ENCODE measurements at places on chromosomes 6 and 20.

DNA sequence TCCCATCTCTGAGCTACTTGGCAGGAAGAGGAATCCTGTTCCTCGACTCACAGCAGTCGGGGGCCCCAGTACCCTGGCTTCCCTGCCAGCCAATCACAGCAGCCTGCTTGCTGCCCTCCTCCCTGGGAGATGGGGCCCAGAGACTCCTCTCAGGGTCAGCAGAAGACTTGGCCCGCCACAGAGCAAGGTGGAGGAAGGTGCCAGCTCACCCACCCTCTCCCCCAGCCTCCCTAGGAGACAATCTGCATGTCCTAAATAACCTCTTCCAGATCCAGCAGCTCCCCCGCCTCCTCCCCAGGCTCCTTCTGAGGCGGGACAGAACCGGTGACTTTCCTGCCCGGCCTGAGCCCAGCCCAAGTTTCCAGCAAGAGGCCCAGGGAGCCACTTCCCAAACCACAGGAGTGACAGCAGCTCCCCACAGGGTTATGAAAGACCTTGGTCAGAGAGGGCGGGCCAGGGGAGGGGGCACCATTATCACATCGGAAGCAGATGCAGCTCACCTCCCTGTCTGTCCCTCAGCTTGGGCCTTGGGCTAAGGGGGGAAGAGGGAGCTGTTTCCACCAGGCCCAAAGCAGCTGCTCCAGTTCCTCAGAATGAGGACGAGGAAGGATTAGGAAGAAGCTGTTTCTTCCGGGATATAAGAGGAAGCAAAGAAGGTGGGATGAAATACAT, 2.3 kb downstream of the CCND3 start:
- DNase-seq = peak; percentile 61

GRCh38 chr6:12014027-12014872, 2.1 kb downstream of the HIVEP1 start:
- peak; percentile 24 for DNase-seq

- no peak for DNase-seq
Measured at GRCh38 chr6:166351715-166352285, 9.5 kb upstream of the SFT2D1 start.

DNA sequence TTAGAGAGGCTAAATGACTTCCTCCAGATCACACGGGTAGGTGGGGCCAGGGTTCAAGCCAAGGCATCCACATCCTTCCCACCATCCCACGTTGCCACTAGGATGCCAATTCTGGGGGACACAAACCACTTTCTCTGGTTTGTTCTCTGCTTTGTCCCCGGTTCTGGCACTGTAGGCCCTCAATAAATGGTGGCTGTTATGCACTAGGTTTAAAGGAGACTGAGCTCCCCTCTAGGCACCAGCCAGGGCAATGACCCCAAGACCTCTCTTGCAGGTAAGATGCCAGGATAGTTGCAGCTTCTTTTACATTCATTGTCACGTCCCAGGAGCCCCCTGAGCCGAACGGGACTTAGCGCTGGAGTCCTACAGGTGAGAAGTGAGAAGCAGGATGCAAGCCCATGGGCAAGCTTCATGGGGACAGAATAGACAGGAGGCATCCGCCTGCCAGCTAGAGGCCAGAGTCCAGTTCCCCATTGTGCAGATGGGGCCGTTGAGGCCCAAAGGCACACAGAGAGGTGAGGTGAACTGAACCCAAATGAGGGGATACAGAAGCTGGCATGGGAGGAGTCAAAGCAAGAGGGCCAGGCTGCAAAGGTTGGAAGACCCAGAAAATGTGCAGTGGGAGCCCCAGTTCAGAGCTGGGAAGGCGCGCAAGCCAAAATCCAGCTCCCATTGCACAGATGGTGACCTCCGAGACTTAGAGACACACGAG, 677 bp downstream of the PXMP4 start:
- no peak for DNase-seq

DNA sequence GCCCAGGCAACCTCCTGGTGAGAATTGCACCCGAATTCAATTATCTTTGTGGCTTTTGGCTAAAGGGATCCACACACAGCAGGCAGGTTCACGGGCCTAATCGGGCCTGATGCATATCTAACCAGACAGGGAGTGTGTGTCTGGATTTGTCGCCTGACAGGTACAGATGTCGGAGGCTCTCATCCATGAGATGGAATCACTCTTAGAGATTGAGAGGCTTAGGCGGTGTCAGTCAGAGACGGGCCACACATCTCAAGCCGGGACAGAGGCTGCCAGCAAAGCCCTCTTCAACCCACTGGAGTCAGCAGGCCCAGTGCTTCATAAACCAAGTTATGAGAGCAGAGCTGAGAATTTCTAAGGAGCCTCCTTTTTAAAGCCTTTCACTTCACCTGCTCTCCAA, 247.0 kb downstream of the LRFN2 start:
- DNase-seq = no peak

DNA sequence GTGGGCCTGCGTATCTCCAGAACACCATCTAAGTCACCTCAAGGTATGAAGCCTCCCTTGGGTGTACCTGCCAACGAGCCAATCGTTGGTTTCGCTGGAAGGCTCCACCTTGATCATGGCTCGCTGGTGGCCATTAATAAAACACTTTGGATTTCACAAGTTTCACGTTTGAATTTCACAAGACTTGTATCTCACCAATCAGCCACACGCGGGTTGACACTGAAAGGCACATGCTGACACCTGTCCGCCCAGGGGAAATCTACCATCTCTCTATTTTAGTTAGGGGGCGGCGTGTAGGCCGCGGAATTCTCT, 586 bp upstream of the HMGA1 start:
- no peak for DNase-seq

DNA sequence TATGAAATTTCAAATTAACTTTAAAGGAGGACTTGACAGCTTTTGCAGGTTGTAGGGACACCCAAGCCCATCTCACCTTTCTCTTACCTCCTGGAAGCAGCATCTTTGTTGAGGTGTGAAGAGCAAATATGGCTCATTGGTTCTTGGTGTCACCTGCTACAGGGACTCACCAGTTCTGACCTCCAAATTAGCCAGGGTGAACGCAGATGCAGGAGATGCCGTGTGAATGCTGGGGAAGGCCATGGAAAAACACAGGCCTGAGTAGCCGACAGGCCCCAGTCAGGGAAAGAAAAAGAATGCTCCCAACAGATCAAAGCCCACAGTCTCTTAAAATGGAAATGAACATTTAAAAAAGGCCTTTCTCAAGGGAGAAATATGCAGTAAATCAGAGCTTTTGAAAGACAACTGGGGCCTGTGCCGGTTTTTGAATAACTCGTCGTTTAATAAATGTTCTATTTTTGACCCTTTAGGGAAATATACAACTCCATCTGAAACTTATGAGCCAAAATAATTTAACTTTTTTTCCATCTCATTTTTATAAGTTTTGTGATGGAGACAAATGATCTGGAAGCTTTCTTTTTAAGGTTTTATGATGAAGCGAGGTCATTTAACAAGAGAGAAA, 167.5 kb downstream of the CD83 start:
- no peak for DNase-seq

DNA sequence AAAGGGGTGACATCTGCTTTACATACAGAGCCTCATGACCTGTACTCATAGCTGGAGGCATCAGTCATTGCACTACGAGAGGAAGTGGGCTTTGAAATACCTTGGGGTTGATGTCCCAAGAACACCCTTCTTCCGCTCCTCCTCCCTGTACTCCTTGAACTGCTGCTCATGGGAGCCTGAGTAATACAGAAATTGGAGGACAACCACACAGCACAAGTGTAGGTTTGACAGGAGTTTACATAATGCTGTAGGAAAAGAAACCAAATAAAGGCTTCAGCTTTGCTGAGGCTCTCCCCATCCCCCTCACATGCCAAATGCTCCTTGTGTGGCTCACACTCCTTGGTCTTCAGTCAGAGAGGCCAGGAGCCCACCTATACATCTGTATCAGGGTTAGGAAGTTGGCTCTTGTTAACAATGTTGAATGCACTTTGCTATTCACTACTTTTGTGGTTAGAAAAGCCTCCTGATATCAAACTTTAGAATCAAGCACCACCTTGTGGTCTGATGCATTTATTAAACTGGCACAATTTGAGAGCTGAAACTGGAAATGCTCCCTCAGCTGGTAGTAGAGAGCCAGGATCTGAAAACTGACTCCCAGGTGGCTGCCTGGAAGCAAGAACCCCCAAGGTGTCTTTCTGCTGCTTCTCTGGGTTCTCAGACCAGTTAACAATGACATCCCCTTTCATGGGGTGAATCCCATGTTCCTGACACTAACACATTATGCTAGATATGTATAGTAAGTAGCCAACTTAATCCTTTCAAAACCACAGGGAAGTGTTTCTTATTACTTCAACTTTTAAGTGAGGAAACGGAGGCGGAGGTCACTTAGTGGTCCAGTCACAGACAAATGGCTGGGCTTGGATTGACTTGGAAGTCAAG, 56.2 kb upstream of the EDN1 start:
- DNase-seq = peak; percentile 58

- DNase-seq = no peak
Measured at GRCh38 chr6:44123544-44123943, 3.7 kb downstream of the MRPL14 start.

- DNase-seq = no peak
Measured at GRCh38 chr6:112214739-112215269, 39.6 kb downstream of the LAMA4 start.

DNA sequence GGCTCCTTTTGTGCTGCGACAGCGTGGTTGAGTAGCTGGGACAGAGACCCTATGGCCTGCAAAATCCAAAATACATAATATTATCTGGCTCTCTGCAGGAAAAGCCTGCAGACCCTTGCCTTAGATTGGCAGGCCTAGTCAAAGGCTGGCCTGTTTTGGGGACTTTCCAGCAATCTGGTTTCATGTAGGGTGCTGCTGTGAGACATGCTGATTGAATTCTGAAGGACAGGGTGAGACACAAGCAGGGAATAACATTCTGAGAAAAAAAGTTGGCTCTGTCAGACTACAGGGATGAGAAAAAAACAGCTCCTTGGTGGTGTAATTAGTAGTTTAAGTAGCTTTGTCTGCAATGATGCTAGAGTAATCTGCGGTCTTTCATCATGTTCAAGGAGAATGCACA, 402.7 kb upstream of the AGPAT4 start:
- no peak for DNase-seq

DNA sequence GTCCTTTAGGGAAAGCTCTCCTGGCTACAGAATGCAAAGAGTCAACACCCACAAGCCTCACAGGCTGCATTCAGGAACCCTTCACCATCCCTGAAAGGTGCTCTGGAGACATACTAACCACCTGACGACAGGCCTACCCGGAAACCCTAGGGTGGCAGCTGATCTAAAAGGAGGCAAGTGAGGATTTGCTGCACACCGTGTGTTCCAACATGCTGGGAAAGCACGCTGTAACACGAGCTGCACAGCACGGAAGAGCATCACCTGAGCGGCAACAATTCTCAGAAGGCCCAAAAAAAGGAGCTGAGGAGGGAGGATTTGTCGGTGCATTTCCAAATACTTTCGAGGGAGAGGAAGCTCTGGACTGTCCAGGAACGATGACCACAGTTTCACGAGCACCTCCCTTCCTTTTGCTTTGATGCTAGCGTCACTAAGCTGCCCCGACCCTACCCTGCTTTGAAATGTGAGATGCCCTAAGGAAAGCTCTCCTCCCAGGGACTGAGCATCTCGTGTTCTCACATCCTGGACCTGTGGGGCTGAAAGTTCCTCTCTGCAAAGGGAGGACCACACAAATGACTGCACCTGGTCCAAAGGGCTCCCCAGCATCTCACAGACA, 87.0 kb downstream of the PPP1R3G start:
- DNase-seq = no peak

- DNase-seq = no peak
Measured at GRCh38 chr6:72715119-72715518, 93.3 kb downstream of the KCNQ5 start.

- no peak for DNase-seq
Measured at GRCh38 chr6:82554666-82555065, 191.0 kb downstream of the TPBG start.

DNA sequence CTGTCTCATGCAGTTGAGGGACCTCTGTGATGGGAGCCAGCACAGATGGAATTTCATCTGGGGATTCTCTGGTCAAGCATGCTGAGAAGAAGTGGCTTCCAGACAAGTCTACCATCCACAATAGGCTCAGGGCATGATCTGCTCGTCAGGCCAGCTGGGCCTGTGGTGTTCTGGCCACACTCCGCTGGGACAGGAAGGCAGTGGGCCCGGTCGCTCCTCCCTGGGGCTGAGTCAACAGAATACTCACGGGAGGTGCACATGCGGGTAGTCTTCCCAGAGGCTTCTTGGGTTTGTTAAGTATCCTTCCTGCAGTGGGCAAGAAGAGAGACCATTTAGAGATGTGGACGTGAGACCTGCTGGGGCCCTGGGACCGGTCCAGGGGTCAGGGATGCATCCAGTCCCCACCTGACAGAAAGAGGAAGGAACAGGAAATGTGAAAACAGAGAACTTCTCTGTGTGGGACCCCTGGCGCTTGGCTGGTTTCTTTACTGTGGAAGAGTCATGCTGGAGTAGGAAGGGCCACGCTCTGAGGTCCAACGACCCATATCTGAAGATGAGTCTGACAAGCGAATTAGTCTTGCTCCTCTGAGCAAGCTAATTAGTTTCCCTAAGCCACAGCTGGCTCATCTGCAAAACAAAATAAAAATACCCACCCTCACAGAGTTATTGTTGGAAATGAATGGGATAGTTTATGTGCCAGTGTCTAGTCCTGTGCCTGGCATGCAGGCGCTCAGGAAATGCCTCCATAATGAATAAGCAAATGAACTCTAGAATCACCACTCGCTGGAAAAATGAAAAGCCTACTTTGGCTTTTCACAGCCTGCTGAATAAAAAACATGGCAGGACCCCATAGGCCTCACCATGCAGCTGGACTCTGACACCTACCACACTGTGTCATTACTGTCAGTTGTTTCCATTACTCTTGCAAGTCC, 67.3 kb downstream of the TRAM2 start:
- DNase-seq = no peak

DNA sequence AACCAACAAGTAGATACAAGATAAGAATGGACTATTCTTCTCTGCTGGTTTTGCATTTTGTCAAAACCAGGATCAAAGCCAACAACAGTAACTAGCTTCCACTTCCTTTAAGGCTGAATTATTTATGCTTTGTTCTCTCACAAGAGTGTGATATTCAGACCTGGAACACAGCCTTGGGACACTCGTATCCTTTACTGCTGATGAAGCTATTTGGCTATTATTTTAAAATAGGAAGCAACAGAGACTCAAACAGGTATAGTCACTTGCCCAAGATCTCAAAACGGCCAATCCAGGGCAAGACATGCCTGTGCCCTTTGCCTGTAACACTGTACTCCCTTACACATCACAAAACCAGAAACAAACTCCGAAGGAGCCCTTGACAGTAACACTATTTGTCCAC, 19.9 kb downstream of the SPTLC3 start:
- no peak for DNase-seq

GRCh38 chr6:71190809-71191208, 97.8 kb upstream of the OGFRL1 start:
- no peak for DNase-seq

GRCh38 chr6:13638626-13639025, 23.5 kb downstream of the NOL7 start:
- DNase-seq = no peak

DNA sequence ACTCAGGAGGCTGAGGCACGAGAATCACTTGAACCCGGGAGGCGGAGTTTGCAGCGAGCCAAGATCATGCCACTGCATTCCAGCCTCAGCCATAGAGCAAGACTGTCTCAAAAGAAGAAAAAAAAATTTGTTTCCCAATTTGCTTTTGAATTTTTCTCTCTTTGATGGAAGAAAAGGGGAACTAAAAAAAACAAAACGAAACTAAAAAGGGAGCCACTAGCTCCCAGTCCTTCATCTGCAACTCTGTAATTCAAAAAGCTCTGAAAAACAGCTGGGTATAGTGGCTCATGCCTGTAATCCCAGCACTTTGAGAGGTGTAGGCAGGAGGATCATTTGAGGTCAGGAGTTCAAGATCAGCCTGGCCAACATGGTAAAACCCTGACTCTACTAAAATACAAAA, 9.5 kb downstream of the OVOL2 start:
- no peak for DNase-seq

GRCh38 chr6:84731401-84731800, 33.0 kb downstream of the TBX18 start:
- DNase-seq = no peak
